ENCODE measurements at places on chromosomes 4 and X.

DNA sequence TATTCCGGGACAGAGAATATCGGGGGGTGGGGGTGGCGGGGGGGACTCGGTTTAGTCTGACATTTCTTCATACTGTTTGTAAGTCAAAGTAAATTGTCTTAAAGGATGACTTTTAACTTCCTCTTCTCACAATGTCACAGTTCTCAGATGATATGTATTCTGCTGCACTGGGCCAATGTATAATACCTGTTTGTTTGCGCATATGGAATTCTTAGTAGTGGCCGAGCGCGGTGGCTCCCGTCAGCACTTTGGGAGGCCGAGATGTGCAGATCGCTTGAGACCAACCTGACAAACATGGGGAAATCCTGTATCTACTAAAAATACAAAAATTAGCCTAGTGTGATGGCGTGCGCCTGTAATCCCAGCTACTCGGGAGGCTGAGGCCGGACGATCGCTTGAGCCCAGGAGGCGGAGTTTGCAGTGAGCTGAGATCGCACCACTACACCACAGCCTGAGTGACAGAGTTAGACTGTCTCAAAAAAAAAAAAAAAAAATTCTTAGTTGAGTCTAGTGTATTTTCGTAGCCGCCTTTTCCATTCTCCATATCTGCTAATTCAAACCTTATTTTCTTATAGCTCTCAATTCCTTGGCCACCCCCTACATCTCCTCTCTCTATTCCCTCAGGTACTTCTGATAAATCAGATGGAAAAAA is 851 bp downstream of the POLR2B start:
- DNase-seq = no peak

DNA sequence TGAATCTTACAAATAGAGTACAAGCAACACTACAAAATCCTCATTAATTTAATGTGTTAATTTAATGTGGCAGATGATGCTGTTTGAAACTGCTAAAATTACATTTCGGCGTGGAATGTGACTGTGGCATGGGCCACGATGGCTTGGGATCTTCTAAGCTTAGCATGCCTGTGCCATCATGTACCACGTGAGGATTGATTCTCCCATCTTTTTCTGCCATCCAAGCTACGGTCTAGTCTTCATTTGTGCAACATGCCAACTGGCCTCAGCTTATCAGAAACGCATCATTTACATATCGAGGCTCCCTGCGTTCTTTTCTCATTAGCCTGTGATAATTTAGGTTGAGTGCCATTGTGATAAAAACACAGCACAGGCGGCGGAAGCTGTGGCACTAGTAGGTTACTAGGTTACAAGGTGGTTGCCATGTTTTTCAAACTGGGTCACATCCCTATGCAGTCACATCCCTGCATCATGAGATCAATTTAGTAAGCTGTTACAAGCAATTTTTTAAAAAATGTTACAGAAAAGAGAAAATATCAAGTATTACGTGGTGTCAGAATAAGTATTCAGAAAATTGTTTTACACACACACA is 189.9 kb upstream of the RBPJ start:
- DNase-seq = no peak

DNA sequence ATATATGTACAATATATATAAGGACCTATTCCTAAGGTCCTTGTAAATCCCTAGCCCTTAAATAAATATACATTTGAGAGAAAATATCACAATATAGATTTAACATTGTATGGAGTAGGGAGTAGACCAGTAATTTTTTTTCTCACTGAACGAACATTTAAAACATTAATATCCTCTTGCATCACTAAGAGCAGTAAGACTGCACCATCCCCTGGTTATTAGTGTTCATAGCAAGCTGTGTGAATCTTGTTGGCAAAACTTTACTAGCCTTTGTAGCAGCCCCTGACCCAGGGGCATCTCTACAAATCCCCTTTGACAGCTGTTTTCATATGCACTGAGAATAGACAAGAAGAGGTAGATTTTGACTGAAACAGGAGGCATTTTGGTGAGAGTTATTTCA is 146.5 kb downstream of the IL1RAPL2 start:
- no peak for DNase-seq

- DNase-seq = no peak
Observed at GRCh38 chr4:109801895-109802319, at the start of gene CFI. CFI (minus strand) TSS chr4:109801999; CDS start chr4:109801971, 28 bp downstream.

- DNase-seq = no peak
Observed at GRCh38 chr4:22515145-22515887, 550 bp downstream of the ADGRA3 start.

DNA sequence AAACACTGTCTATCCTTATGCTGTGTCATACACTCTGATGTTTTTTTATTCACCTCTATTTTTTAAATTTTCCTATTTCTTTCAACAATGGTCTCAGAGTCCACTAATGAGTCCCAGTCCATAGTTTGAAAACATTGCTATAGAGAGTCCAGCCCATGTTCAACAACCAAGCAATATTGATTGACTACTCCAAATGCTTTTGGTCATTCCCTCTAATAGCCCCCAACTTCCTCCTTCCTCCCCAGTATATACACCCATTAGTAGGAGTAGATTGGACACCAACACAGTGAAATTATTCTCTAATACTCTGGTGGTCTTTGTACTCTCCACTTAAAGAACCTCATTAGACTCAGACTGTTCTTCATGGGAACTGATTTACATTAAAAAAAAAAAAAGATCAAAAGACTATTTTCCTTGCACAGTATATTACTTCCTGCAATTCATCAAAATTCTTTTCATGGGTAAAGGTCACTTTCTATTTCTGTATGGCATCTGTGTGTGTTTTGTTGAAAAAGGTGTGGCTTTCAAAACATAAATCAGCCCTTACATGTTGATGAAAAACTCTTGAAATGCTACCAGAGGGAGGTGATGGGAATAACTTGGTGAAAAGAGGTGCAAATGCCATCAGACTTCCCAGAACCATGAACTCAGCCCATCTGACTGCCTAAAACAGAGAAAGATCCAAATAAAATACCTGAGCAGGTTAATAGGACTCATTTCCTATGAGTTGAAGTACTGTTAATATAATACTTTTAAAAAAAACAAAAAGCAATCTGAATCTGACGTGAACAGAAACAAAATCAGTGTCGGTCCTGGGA is 250.3 kb upstream of the KLF3 start:
- DNase-seq = no peak

- no peak for DNase-seq
Observed at GRCh38 chr4:83208371-83209365, 75.9 kb downstream of the COQ2 start.

Measured in esophagus squamous epithelium (tissue), 5 donors.